ENCODE measurements at places on chromosomes 4 and X.
A peak's percentile ranks its signal among the peaks of the same experiment; 100 is the strongest.

DNA sequence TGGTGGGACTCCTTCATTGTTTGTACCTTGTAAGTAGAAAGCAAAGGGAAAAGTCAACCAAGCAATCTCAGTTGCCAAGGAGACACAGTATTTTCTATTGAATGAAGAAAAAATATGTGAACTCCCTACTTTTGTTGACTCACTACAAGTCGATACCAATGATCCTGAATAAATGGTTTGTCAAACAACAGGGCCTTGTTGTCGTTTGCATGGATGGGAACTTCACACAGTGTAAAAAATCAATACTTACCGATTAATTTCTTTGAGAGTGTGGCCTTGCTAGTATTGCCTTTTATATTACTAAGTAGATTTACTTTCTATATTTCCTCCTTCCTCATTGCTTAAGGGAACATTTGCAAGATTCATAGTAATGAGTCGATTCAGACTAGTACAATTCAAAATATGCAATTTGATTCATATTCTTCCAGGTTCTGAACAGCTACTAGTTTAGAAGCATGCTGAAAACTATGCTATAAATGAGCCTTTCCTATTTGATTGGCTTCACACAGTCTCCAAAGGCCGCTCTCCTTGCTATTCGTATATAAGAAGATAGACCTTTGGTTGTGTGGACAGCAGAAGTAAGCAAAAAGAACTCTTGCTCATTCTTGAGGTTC, 108.0 kb downstream of the ZNF330 start:
- no peak for DNase-seq

DNA sequence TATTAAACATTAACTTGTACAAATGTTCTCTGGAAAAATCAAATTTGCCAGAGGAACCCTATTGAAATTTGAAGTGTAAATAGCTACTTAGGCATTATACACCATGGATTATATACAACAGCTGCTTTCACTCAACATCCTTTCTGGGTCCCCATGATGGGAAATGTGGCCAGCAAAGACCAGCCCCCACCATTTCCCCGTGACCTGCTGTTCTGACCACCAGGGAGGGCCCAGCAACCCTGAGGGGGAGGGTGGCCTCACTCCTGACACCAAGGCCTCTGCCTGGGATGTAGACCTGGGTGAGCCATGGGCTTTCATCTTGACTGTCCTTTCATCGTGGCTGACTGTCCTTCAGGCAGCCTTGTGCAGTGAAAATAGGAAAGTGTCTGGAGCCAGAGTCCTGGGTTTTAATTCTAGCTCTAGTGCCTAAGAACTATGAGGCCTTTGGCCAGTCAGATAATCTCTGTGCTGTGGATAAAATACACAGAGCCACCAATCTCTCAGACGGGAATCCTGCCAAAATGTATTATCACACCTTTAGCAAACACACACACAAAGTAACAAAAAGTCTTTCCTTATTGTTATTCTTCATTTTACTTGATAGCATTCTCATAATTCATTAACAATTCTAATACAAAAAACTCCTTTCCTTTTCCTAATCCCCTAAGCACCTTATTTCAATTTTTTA, 45.1 kb downstream of the NR3C2 start:
- DNase-seq = no peak

GRCh38 chr4:182255441-182256190, 12.4 kb downstream of the TENM3 start:
- DNase-seq = no peak

DNA sequence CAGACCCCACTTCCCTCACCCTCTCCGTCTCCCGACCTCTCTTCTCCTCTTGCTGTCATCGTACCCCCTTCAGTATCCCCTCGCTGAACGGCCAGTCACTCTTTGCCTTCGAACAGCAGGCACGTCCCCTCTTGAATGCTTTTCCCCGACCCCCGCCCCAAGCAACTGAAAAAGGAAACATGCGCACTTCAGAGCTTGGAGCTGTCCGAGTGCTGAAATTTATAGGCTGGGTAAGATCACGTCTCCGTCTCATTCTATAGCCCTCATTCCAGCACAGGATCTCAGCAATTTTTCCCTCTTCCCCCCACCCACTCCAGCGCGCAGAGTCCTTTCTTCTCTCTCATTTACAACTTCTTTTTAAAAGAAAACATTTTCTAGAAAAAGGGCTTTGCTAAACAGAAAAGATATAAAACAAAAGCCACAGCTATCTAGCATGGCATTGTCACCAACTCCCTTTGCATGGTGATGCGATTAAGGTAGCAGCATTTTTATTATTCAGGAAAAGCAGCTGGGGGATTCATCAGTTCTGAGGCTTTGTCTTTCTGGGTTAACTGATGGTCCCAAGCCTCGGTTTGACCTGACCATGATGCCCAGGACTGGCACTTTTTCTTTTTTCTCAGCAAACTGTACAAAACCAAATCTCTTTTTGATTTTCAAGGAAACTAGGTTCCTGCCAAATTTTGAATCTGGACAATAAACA, at the start of gene GLRA2:
Gene GLRA2, plus strand, starts transcription at position 247 of the 700 bp plus-strand sequence. CDS start 522 bp downstream, outside the sequence.
- DNase-seq = peak; percentile 27

DNA sequence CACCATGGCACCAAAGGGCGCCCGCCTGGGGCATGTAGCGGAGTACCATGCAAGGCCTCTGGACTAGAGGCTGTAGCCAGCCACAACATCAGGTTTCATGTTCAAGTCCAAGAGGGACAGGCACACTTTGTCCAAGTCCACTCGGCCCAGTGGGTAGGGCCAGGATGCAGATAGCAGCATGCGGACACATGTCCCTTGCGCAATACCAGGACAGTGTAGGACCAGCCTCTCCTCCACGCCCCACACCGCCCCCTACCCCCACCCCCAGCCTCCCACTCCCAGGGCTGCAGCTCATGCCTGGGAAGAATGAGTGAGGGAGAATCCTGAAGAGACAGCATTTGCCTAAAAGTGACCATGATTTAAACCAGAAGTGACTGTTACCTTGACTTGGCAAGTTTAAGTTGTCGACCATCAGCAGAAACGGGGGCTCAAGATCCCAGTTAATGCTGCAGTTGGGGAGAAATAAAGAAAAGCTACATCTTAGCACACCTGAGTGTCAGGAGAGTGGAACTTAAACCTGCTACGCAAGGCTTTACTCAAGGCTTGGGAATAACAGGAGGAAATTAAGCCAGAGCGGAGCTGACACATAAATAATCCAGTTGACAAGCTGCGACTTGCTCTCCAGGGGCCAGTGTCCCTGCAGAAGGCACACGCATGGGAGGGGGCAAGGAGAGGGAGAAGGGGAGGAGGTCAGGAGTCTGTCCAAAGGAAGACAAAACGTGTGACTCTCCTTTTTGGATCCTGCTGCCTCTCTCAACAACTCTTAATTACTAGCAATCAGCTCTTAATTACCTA, 221.7 kb downstream of the BCOR start:
- no peak for DNase-seq

GRCh38 chr4:78601013-78601412, 49.4 kb downstream of the ANXA3 start:
- no peak for DNase-seq

GRCh38 chrX:43661521-43662240, 5.6 kb downstream of the MAOA start:
- no peak for DNase-seq

- no peak for DNase-seq
Measured at GRCh38 chr4:154822775-154823174, 41.7 kb downstream of the RBM46 start.

DNA sequence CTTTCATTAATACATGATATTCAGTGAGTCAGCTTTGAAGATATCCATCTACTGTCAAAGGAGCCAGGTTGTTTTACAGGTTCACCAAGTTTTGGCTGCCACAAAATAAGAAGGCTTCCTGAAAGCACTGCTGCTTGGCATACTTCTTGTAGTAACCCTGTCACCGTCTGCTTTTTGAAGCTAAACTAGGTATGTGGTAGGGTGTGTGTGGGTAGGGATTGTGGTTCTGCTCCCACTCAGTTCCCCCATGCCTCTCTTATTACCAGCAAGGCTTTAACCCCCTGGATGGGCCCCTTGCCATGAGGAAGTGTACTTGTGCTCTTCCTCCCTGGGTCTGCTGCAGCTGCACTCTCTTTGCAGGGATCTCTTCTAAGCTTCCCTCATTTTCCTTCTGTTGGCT, 191.2 kb downstream of the BANK1 start:
- DNase-seq = peak; percentile 95

GRCh38 chr4:67204441-67204840, 340.9 kb downstream of the CENPC start:
- DNase-seq = peak; percentile 63

DNA sequence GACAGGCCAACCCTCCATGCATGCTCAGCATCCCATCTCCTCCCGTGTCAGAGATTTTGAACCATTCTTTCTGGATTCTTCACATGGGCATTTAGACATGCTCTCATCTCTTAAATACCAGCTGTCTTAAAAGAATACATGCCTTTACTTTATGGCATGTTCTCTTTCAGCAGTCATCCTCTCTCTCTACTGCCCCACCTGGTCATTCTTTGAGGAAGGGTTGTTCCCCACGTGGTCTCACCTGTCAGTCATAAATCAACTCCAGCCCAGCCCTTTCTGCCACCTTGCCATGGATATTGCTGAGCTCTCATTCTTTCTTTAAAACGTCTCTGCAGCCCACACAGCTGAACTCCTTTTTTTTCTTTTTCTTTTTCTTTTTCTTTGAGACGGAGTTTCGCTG, 111.3 kb downstream of the ARHGAP10 start:
- DNase-seq = no peak

- peak; percentile 32 for DNase-seq
Measured at GRCh38 chr4:84529169-84529751, 30.2 kb upstream of the NKX6-1 start.

GRCh38 chr4:76784237-76784636, 113.7 kb downstream of the SOWAHB start:
- peak; percentile 4 for DNase-seq

GRCh38 chr4:8617486-8618040, 25.0 kb downstream of the CPZ start:
- DNase-seq = no peak

DNA sequence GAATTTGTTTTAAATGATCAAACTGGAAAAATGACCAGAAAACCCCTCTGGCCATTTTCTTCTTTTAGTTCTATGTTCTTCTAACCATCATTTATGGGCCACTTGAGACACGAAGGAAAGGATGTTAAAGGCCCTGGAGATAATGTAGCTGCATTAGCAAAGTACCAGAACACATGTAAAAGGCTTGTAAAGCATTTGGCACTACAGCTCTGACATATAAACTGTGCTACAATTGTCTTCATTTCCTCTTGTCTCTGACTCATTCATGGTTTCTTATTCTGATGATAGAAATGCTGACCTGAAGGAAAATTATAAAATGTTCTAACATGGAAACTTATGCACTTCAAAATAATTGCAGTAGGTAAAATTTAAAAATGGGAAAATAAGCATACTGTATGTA, 388.7 kb downstream of the FAT4 start:
- no peak for DNase-seq

DNA sequence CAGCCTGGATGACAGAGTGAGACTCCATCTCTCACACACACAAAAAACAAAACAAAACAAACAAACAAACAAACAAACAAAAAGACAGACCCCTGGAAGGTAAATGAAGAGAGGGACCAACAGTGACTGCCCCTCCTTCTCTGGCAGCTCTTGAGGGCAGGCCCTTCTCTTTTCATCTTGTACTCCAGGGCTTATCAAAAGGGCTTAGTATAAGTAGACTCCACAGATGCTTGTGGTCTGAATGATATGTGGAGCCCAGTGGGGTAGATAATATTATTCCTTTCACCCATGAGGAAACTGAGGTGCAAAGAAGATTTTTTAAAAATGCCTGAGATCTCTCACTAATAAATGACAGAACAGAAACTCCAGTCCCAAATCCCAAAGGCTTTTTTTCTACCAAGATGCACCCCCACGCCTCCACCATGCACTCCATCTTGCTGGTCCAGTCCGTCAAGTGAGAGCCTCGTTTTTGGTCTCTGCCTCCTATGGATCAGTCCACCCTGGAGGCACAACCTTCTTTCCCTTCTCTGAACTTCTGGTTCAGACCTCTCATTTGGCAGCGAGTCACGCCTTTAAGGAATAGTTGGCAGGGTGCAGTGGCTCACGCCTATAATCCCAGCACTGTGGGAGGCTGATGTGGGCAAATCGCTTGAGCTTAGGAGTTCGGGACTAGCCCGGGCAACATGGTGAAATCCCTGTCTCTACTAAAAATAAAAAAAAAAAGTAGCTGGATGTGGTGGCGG, 17.0 kb upstream of the CHRNA9 start:
- no peak for DNase-seq

- no peak for DNase-seq
Measured at GRCh38 chr4:124666496-124666895, 46.0 kb downstream of the ANKRD50 start.

GRCh38 chrX:75638332-75638731, 115.5 kb upstream of the ZDHHC15 start:
- DNase-seq = no peak

GRCh38 chr4:3368841-3369760, 72.7 kb upstream of the HGFAC start:
- peak; percentile 28 for DNase-seq

- DNase-seq = no peak
Measured at GRCh38 chr4:183860119-183860518, 45.0 kb upstream of the STOX2 start.

DNA sequence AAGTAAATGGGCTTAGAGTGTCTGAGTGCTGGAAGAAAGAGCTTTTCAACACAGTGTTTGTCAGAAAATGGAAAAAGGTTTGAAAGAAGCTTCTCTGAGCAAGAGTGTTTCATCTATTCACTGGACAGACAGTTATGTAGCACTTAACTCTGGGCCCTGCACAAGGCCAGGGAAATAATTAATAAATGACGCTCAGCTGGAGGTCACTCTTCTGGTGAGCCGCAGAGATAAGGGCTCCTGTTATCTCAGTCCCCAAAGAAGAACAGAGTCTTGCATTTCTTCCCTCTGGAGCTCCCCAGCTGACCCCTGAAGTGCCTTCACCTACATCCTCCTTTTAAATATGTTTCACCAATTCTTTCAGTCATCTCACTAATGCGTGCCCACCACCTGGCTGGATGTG, 90.4 kb downstream of the SLC16A2 start:
- no peak for DNase-seq

GRCh38 chr4:88070031-88070430, 62.6 kb downstream of the PKD2 start:
- DNase-seq = no peak

- DNase-seq = no peak
Measured at GRCh38 chr4:178462710-178463109, 1020.5 kb upstream of the AGA start.

GRCh38 chrX:96682516-96682915, 2.1 kb upstream of the DIAPH2 start:
- DNase-seq = no peak

GRCh38 chr4:81257021-81257420, 42.0 kb upstream of the PRKG2 start:
- DNase-seq = no peak

- DNase-seq = no peak
Measured at GRCh38 chr4:89256203-89256800, 51.3 kb downstream of the GPRIN3 start.

GRCh38 chrX:15410947-15411346, 26.7 kb upstream of the VEGFD start:
- DNase-seq = no peak

- no peak for DNase-seq
Measured at GRCh38 chr4:5660185-5660584, 48.2 kb downstream of the EVC2 start.

- DNase-seq = peak; percentile 54
Measured at GRCh38 chrX:109472939-109473735, 8.7 kb downstream of the GUCY2F start.

GRCh38 chrX:2967998-2968909, 38.1 kb upstream of the ARSH start:
- no peak for DNase-seq
